ENCODE measurements at places on chromosomes 5 and 9.

GRCh38 chr9:97425336-97425972, 13.6 kb downstream of the TDRD7 start:
- no peak for DNase-seq

DNA sequence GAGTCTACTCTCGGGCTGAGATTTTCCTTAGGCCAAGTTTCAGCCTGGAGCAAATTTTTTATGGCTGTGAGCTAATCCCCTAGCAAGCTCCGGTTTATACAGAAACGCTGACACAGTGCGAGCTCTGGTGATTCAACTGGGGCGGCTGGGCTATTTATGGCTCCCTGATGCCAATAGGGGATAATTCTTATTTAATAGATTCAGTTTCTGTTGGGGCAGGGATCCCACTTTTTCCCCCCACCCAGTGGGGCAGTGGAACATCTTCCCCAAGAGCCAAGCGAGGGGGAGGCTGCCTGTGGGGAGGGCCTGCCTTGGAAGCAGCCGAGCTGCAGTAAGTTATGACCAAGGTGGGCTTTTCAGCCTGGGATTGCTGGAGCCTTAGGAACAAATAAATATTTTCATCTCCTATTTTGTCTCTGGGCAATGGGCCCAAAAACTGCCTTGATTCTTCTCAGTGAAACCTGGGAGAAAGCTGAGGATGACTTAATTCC, 129.1 kb downstream of the MACROH2A1 start:
- no peak for DNase-seq

DNA sequence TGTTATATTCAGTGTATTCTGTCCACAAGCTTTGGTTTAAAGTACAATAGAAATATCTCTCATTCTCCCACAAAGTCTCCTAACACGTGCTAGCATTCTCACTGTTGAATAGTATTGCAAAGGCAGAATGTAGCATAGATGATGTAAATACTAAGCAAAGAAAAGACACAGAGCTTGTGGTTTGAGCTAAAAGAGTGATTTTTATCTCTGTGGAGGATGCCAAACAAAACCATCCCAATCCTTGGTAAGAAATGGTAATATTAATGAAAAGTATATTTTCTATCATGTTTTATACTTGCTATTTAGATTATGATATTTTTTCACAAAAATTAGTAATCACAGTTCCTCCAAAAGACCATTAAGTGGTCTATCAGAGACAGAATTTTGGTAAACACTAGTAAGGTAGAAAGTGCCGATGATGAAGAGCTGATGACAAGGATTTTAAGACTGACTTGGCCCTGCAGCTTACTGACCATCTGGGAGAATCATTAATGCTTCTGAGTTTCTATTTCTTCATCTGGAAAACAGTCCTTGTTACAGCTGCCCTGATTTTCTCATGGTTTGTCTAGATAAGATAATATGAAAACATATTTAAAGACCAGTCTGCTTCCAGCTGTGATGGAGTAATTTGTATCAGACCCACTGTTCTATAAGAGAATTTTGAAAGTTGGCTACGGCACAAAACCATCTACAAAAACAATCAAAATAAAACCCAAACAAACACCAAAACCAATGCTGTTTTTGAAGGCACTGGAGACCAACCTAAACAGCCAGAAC, 510.2 kb downstream of the SPATA31D1 start:
- no peak for DNase-seq

DNA sequence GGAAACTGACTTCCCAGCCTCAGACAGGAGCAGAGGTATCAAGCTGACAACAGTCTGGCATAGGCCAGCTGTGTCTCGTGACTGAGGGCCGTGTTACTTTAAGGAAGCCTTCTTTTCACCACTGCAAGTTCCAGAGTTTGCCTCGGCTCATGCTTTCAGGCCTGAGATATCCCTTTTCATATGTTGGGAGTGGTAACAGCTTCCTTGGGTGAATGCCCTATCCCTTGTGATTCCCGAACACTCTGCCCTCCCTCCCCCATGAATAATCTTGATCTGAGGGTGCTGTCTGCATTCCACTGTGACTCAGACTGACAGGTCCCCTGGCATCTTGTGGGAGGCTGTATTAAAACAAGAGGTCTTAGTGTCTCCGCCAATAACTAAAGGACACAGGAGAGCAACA, 49.7 kb upstream of the ARL15 start:
- DNase-seq: no peak

GRCh38 chr5:126464959-126465358, 41.8 kb downstream of the GRAMD2B start:
- no peak for DNase-seq

- DNase-seq: no peak
Measured at GRCh38 chr9:556199-556598, 285.3 kb upstream of the DMRT1 start.

DNA sequence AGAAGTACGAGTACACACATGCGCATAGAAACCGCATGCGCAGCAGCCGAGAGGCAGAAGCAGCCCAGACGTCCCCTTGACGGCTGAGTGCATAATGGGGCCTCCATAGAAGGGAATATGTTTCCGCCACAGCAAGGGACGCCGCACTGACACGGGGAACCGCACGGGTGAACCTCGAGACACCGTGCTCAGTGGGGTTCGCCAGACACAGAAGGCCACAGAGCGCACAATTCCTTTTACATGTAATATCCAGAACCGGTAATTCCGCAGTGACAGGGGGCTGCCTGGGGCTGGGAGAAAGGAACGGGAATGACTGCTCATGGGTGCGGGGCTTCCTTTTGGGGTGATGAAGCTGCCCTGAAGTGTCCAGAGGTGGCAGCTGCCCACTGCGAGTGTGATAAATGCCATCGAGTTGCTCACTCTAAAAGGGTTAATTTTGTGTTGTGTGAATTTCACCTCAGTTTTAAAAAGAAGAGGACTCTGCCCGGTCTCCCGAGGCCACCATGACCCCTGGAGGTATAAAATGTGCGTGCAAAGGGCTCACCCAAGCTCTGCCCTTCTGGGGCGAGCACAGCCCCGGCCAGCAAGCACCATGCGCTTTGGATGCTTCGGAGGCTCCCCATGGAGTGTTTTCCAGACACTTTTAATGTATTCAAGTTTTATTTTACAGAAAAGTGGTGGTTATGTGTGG, 29.7 kb downstream of the MRPL36 start:
- no peak for DNase-seq

- no peak for DNase-seq
Measured at GRCh38 chr5:107499237-107499636, 171.5 kb downstream of the EFNA5 start.

DNA sequence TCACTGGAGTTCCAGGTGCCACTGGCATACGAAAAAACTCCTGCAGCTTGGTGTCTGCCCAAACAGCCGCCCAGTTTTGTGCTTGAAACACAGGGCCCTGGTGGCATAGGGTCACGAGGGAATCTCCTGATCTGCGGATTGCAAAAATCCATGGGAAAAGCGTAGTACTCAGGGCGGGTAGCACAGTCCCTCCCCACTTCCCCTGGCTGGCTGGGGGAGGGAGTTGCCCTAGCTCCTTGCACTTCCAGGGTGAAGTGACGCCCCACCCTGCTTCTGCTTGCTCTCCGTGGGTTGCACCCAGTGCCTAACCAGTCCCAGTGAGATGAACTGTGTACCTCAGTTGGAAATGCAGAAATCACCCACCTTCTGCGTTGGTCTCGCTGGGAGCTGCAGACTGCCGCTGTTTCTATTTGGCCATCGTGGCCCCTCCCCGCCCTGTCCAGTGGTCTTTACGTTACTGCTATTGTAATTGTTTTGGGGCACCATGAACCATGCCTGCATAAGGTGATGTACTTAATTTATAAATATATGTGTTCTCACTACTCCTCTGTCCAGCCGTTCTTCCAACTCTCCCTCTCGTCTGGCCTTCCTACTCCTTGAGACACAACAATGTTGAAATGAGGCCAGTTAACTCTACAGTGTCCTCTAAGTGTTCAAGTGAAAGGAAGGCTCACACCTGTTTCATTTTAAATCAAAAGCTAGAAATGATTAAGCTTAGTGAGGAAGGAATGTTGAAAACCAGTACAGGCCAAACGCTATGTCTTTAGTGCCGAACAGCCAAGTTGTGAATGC, 65.9 kb downstream of the CCDC171 start:
- DNase-seq: no peak

GRCh38 chr9:8560560-8561525, 761.3 kb upstream of the DMAC1 start:
- no peak for DNase-seq

DNA sequence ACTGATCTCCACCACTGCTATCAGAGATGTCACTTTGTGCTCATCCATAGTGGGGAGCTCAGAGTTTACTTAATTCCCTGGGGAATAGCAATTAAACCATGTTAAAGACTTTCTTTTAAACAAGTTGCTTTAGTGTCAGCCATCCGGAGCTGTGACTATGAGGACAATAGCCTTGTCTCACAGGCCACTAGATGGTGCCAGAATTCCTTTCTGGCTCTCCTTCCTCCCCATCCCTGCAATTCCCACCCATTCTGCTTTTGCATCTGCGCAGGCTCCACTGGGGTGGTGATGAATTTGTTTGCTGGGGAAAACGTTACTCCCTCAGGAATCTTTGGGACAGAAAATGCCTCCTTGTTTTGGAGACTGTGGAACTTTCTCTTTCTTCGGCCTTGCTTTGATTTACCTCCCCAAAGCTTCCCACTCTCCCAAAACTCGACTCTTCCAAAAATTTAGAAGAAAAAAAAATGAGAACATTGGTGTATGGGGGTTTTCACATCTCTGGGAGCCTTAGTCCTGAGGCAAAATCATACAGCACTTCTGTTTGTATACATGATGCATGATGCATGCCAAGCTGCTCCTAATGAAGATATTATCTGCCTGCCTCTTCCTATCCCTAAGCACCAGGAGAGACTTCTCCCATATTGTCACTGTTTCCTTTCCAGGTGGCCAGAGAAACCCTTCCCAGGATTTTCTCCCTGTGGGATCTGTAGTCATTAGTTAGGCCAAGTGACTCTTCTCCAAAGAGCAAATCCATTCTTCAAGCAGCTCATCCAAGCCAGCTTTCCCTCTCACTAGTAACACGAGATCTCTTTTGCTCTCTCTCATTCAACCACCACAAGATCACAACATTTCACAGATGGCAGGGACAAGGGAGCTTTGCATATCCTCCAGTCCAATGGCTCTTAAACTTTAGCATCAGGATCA, 466.1 kb downstream of the TLR4 start:
- DNase-seq: no peak

- no peak for DNase-seq
Measured at GRCh38 chr9:110143485-110143884, 64.5 kb downstream of the C9orf152 start.

- DNase-seq: no peak
Measured at GRCh38 chr5:97528941-97529340, 345.9 kb upstream of the RIOK2 start.

- DNase-seq: no peak
Measured at GRCh38 chr5:38071831-38072694, 186.3 kb upstream of the EGFLAM start.

DNA sequence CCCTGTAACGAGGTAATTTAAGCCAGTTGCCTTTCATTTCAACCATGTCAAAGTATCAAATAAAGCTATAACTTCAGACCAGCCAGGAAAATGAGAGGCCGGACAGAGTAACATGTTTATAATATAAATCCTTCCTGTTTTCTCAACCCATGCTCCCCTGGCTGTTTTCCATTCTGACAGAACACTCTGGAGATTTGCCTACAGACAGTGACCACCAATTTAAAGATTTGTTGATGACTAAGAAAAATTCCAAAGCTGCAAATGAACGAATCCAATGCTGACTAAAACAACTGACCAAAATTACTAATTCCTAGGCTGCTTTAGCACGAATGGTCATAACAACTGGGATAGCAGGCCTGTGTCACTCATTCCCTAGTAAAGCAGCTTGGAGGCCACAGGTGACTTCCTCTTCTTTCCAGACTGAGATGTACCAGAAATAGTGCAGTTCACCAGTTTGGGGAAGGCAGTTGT, 141.4 kb downstream of the AOPEP start:
- no peak for DNase-seq

- DNase-seq: no peak
Measured at GRCh38 chr9:108048406-108049025, 558.9 kb upstream of the KLF4 start.

GRCh38 chr5:176538230-176538988, 1.2 kb upstream of the RNF44 start:
- DNase-seq: no peak

Data from stimulated activated CD8-positive, alpha-beta memory T cell treated with anti-CD3 and anti-CD28 coated beads, Interleukin-15, amount 100 ng/mL, for 1 hour (primary cell).